T follicular helper cell (primary cell): ENCODE measurements at places on chromosomes 5 and 9.

GRCh38 chr5:62460578-62460983 lies 48.0 kb downstream of the IPO11 start:
- no peak for DNase-seq

DNA sequence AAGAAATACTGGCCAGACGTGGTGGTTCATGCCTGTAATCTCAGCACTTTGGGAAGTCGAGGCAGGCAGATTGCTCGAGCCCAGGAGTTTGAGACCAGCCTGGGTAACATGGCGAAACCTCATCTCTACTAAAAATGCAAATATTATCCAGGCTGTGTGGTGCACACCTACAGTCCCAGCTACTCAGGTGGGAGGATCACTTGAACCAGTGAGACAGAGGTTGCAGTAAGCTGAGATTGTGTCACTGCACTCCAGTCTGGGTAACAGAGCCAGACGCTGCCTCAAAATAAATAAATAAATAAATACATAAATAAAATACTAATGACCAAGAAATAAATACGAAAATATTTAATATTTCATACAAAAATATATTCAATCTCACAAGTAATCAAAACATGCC lies 18.8 kb downstream of the KLF9 start:
- DNase-seq = no peak

DNA sequence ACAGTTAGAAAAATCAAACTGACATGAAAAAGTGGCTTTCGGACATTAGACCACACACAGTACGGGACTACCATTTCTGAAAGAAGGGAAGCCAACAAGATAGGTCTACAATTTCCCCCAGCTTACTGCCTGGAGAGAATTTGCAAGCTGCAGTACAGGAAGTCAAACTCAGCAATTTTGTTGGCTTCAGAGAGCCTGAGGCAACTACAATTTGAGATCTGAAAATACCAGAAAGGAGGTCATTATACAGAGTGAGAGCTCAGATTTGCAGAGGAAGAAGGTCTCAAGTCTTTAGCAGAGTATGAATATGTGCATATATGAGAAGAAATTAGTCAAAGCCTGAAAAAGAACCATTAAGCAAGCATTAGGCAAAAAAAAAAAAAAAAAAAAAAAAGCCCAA lies 83.0 kb downstream of the OXCT1 start:
- DNase-seq = no peak

GRCh38 chr5:122314036-122314435 lies 2.0 kb downstream of the SNCAIP start:
- DNase-seq = no peak

DNA sequence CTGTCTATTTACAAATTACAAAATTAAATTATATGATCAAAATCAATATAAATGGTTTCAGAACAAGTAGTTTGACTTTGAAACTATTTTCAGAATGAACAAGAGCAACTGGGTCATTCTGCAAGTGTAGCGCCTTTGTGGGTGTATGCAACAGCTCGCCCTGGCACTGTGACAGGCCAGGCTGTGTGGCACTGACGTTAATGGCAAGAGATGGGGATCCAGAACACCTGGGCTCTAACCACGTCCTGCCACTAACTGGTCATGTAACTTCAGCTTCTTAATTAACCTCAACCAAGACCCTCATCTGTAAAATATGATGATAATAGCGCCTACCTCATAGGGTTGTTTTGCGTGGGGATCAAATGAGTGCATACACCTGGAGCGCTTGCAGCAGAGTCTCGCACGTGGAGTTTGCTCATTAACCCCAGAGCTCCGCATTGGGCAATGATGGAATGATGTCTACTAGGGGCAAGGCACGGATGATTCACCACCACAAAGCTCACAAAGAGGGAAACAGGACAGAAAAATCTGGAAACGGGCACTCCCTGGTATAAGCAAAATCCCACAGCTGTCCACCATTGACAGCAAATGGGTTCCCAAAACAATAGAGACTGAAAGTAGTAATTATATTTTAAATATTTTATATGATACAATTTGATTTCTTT lies 639.4 kb downstream of the SEMA5A start:
- no peak for DNase-seq

DNA sequence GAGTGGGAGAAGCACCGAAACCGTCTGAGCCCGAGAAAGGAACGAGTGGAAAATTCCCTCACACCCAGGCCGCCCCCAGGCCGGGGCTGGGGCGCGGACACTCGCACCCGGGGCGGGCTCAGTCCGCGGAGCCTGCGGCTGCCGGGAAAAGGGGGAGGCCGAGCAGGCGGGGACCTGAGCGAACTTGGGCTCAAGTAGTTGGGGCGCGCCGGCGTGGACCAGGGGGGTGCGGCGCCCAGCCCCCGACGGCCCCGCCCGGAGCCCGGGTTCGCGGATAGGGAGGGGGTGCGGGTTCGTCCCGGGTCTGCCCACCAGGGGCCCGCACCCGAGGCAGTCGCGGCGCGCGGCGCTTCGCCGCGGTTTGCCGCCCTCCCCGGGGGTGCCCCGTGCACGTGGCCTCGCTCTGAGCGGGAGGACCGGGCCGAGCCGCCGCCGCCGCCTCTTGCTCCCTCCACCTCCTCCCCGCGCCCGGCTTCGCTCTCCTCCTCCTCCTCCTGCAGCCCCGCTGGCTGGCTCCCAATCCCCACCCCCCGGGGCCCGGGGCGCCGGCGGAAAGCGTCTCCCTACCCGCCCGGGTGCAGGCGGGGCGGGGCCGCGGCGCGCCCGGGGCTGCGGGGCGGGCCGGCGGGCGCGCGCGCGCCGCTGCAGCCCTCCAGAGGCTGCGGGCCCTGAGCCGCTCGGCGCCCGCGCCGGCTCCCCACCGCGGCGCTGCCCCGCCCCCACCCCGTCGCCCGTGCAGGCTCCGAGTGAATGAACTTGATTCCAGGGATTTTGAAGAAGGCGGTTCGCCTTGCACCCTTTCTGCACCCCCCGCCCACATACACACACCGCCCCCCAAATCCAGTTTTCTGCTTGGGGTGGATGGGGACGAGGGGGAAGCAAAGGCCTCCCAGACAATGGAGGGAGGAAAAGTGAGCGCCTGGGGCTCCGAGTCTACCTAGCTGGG lies 1.3 kb upstream of the NFIB start:
- DNase-seq = no peak

- DNase-seq = no peak
Observed at GRCh38 chr5:156363861-156364260, 36.9 kb downstream of the SGCD start.

- DNase-seq = no peak
Observed at GRCh38 chr5:34675857-34676256, 19.7 kb downstream of the RAI14 start.

- no peak for DNase-seq
Observed at GRCh38 chr5:1138445-1139245, 26.8 kb upstream of the SLC12A7 start.

DNA sequence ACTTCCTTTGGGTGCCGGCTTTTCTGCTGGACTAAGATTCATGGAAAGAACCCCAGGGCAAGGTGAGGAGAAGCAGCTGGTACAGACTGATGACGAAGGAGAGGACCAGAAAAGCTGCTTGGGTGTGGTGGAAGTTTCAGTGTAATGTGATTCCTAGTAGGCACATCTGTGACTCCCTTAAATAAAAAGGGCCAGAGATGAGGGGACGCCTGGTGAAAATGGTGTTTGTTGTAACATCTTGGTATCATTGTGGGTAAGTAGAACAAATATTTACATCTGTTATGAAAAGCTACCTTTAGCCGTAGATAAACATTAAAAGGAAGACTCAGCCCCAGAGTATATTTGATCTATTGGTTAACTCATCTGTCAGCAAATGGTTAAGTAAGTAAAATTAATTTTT lies 33.8 kb downstream of the OTULINL start:
- DNase-seq = no peak

- no peak for DNase-seq
Observed at GRCh38 chr9:99019510-99020331, 76.0 kb downstream of the COL15A1 start.

DNA sequence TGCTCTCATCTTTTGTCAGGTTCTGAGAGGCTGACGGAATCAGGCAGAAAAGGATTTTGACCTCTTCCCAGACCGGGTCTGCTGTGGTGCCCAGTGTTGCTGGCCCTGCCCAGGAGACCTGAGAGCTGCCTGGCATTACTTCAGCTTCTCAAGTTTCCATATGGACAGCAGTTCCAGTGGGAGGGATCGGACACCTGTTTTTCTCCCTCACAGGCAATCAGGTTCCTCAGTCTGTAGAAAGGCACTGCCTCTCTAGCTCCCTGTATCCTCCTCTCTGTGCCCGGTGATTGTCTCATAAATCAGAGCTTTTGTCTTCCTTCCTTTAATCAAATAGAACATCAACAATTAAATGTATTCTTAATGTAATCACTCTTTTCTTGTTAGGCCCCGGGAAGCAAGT lies 198.7 kb downstream of the SEMA6A start:
- DNase-seq = no peak

- DNase-seq = no peak
Observed at GRCh38 chr5:23639326-23639725, 131.9 kb downstream of the PRDM9 start.

- no peak for DNase-seq
Observed at GRCh38 chr5:173633304-173633703, 16.9 kb upstream of the BOD1 start.

DNA sequence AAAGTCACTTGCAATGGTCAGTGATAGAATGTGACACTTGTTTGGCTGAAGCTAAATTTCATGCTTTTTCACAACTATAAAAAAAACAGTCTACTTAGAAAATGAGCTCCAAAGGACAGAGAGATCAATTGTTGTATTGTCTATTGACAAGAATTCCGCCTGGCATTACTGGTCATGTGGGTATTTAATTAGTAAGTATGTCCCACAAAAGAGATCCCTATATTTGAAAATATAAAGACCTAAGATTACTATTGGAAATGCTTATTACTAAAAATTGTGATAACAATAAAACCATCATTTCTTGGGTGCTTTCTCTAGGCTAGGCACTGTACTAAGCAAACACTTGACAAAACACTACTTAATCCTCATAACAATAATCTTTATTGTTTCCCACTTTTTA lies 745.2 kb upstream of the C9orf72 start:
- no peak for DNase-seq

GRCh38 chr5:103744159-103744558 lies 181.6 kb upstream of the NUDT12 start:
- DNase-seq = no peak

DNA sequence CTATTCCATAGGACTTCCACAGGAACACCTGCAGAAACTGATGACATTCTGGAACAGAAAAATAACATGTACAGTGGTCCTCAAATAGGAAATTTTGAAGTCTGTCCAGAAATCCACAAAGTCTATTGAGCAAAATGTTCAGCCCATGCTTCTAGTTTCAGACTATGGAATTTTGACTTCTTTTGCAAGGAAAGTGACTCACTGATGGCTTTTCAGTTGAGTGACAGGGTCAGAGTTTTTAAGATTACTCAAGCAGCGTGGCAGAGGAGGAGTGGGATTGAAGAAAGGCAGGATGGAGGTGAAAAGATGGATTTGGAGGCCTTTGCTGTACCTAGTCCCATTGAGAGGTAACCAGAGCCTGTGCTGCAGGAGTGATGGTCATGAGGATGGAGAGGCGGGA lies 151.5 kb downstream of the GOLPH3 start:
- DNase-seq = no peak

DNA sequence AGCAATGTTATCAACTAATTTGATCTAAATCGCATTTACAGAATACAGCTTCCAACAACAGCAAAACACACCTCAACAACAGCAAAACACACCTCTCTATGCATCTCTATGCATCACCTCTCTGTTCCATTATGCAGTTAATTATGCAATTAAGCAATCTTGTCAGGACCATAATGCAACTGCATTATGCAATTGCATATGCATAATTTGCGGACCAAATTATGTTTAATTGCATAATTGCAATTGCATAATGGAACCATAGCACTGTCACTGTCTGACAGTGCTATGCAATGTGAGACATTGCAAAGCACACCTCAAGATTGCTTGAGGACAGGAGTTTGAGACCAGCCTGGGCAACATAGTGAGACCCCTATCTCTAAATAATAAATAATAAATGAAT lies 80.4 kb upstream of the PRSS3 start:
- DNase-seq = no peak

DNA sequence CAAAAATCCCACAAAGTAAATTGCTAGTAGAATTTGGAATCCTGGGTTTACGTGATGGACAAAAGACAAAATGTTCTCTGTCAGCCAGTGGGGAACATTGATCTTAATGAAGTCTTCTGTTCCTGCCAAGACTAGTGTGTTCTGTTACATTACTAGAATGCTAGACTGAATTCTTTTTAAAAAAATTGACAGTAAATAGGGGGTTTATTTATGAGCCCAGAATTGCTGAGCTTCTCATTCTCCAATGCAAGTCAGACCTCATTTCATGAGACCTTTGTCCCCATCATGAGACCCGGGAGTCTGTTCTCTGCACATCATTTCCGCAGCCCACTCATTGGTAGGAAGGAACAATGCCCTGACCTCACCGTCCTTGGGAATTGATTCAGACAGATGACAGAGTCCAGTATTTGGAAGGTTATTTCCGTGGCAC lies 173.8 kb upstream of the OTULINL start:
- DNase-seq = no peak

GRCh38 chr5:36836831-36837230 lies 39.7 kb upstream of the NIPBL start:
- DNase-seq = no peak

GRCh38 chr5:10333154-10334006 lies 20.1 kb upstream of the MARCHF6 start:
- DNase-seq = no peak

DNA sequence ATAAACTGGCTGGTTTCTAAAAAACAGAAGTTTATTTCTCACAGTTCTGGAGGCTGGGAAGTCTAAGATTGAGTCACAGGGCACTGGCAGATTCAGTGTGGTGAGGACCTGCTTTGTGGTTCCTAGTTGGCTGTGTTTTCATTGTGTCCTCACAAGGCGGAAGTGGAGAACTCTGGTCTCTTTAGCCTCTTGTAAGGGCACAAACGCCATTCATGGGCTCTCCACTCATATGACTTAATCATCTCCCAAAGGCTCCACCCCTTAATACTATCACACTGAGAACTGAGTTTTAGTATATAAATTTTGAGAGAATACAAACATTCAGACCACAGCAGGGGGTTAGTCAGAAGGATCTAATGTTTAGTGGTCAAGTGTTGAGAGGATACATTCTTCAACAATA lies 208.2 kb downstream of the SEC61B start:
- DNase-seq = no peak

- DNase-seq = no peak
Observed at GRCh38 chr5:2018390-2018724, 135.6 kb upstream of the IRX4 start.

DNA sequence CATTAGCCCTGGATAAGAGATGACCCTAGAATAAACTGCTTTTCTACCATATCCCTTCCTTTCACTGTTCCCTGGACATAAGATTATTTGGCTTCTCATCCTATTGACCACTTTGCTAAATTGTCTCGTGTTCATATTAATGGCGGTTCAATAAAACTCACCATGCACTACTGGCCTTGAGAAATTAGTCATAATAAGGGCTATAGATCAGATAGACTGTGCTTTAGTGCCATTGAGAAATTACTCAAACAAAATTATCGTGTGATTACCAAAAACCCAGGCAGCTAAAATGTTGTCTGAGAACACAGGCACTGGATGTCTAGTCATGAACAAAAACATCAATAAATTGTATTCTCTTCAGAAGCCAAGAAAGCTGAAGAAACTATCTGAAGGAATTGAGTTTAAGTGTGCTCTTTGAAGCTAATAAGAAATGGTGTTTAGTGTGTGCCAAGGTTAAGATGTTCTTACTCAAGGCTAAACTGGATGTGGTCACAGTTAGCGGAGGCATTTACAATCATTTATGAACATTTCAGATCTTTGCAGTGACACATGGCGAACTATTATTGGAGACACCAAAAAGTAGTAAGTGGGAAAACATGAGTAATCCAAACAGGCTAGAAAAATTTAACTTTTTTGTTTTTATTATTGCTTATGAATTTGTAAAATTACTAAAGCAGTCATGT lies 460.4 kb upstream of the RORB start:
- DNase-seq = no peak

- no peak for DNase-seq
Observed at GRCh38 chr9:90921104-90921503, 119.5 kb downstream of the SYK start.
